WTC11 (cell line): ENCODE measurements at places on chromosomes 16 and 17. TPM values are rescaled to one million over a fixed set of nuclear protein-coding genes. Genes with fewer than 3 reads are reported as not detected.

EME1 gene
- total RNA-seq: 22.8 to 27.1 TPM (median 24.9 TPM) in 3 replicates

CCL22 gene
- total RNA-seq: 0.35 to 0.60 TPM (median 0.44 TPM) in 3 replicates

NLRP1 gene
- 16.6 to 17.9 TPM (median 17.6 TPM) in 3 replicates for total RNA-seq

GCGR gene
- 0.85 to 1.4 TPM (median 1.4 TPM) in 3 replicates for total RNA-seq

KRTAP2-1 gene
- not detected in 3 replicates for total RNA-seq

ICAM2 gene
- total RNA-seq: 0.33 to 0.57 TPM (median 0.44 TPM) in 3 replicates

SALL1 gene
- total RNA-seq: 63.9 to 67.0 TPM (median 65.0 TPM) in 3 replicates

JPH3 gene
- 37.9 to 41.2 TPM (median 39.0 TPM) in 3 replicates for total RNA-seq

DNAI2 gene
- 0.21 to 0.26 TPM (median 0.23 TPM) in 3 replicates for total RNA-seq

DNA sequence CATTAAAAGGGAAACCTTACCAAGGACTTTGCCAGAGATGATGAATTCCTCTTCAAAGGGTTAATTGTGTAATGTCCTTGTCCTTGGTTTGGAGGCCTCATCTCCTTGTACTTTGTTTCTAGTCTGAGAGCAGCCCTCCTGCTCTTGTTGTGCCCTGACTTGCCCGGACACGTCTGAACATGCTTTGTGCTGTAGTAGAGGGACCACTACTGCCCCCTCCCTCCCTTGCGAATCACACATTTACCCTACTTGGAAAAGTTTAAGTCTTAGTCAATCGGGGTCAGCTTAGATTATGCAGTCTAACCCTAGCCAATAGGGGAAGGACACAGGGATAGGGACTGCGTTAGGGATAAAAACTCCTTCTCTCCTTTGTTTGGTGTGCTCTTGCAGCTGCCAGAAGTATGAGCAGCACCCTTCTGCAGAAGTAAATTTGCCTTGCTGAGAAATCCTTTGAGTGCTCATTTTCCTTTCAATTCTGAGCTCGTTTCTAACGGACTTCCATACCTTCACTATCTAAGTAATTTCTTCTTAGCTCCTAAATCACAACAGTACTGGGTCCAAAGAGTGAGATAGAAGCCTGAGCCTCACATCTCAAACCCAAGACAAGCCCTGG, 26.4 kb upstream of the CLEC3A start:
- H3K36me3 ChIP-seq: peaks cover 40% of the 10 kb centered on the region
- peaks cover 25% of the 10 kb centered on the region for H3K27me3 ChIP-seq
- no peak for DNase-seq
- H3K4me1 ChIP-seq: peaks cover 48% of the 10 kb centered on the region

- no peak overlapping the region for H3K27ac ChIP-seq
- no peak for DNase-seq
- no peaks in the 10 kb centered on the region for H3K4me1 ChIP-seq
- H3K4me3 ChIP-seq: no peak overlapping the region
Measured at GRCh38 chr17:45958307-45958706, 40.7 kb upstream of the STH start.

DNA sequence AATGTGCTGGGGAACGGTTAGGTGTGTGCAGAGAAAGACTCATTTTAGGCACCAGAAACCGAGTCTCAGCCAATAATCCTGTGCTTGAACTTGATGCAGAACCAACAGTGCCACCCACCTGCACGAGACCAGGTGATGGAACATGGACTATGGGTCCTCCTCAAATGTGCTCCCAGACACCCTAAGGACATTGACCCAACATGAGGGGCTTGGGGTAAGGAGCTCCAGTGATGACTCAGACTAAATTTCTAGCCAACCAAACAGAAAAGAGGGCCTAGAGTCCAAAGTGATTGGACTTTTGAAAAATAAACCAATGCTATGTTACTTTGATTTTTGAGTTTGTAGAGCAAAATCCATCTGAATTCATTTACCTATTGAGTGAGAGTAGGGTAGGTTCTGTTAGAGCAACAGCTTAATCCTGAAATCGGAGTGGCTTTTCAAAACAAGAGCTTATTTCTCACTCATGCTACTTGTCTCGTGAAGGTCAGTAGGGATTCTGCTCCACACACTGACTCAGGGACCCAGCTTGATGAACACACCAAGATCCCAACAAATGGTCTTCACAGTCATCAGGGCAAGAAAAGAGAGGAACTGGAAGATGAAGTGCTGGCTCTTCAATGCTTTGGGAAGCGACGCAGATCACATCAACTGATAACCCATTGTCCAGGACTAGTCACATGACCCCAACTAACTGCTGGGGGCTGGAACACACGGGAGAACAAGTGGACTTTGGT, 21.8 kb downstream of the FAM20A start:
- no peak overlapping the region for H3K27ac ChIP-seq
- DNase-seq: no peak
- H3K4me3 ChIP-seq: no peak overlapping the region
- H3K36me3 ChIP-seq: no peaks in the 10 kb centered on the region
- H3K27me3 ChIP-seq: no peaks in the 10 kb centered on the region; the same call in 1 of the 2 replicates

DNA sequence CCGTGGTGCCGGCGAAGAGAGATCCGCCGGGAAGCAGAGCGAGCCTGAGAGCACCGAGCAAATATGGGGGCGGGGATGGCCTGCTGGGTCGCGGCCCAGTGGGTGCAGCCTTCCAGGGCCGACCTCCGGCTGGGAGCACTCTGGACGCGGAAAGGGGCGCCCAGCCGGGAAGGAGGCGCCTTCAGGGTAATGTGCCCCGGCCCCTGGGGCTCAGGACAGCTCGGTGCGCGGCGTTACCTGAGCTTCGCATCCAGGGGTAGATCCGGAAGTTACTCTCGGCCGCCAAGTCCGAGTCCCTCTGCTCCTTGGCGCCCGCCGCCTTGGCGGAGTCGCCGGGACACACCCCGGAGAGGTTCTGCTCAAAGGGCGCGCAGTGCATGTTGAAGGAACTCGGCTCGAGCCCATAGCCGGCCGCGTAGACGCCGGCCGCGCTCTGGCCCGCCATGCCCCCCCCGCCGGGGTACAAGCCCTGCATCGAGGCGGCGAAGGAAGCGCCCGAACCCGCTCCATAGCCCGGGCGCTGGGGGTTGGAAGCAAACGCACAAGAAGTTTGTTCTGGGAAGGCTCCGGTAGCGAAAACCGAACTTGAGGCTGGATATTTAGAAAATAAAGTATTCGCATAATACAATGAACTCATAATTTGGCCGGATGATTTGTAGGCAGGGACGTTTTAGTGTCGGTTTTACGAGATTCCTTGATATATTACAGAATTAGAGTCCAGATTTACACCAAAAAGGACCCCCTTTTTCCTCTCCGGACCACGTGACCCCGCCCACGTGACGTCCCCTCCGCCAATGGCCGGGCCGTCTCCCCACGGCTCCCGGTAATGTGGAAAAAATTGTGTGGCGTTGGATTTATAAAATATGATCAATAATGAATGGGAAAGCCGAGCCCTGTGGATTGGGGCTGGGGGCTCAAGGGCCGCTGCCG, at the start of gene HOXB7:
Gene HOXB7 (minus strand): TSS at position 736 of the 930 bp plus-strand sequence. CDS start 99 bp downstream, at position 637.
- peak within 1 kb of the TSS; percentile 61 for H3K4me3 ChIP-seq
- 0 out of 2 replicates have a peak, but pooled peaks cover 5% of the 10 kb centered on the region for H3K36me3 ChIP-seq
- peaks cover 100% of the 10 kb centered on the region; the same call in 1 of the 2 replicates for H3K27me3 ChIP-seq
- peaks cover 32% of the 10 kb centered on the region for H3K4me1 ChIP-seq
- no peak within 1 kb of the TSS for H3K27ac ChIP-seq

DNA sequence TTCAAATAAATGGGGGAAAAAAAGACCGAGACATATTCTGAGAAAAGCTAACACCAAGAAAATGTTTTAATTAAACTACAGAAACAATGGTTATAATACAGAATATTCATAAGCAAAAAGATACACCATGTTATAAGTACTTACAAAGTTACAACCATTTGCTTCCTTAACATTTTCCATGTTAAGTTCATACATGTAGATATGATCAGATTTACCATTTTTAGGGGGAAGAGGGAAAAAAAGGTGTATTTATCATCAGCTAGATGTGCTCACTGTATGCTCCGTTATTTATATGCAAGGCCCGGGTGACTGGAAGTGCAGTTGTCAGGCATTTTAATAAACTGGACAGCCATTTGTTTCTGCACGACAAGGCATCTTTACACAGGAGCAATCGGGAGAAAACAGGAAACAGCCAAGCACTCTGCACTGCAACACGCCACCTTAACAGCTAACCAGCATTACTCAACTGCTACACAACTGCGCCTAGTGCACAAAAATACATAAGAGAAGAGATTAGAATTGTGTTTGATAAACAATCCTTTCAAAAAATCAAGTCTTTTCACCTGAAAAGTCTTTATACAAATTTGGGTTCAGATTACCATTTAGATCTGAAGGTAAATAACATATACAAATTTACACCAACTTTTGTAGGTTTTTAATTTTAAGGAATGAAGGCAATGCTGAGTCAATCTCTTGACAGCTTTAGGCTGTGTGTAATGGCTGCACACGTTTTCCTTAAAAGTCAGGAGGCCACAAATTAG, 2.9 kb downstream of the SRSF2 start:
- peaks cover 55% of the 10 kb centered on the region for H3K36me3 ChIP-seq
- no peak for DNase-seq
- peak overlapping the region; percentile 98 for H3K27ac ChIP-seq
- no peaks in the 10 kb centered on the region for H3K27me3 ChIP-seq
- peak overlapping the region; percentile 99 for H3K4me3 ChIP-seq

- H3K27me3 ChIP-seq: no peaks in the 10 kb centered on the region
- H3K4me3 ChIP-seq: no peak overlapping the region
- H3K4me1 ChIP-seq: peaks cover 28% of the 10 kb centered on the region
Measured at GRCh38 chr17:29640413-29640812, 17.7 kb upstream of the CORO6 start.

- H3K27ac ChIP-seq: peak overlapping the region; percentile 95
- peaks cover 4% of the 10 kb centered on the region; the same call in 1 of the 2 replicates for H3K36me3 ChIP-seq
- no peaks in the 10 kb centered on the region for H3K27me3 ChIP-seq
Measured at GRCh38 chr16:14309906-14310305, 238.8 kb downstream of the MRTFB start.

GRCh38 chr17:20114466-20114865, 105.3 kb downstream of the SPECC1 start:
- H3K4me3 ChIP-seq: no peak overlapping the region
- no peak overlapping the region for H3K27ac ChIP-seq
- no peak for DNase-seq
- no peaks in the 10 kb centered on the region for H3K27me3 ChIP-seq

- no peak overlapping the region for H3K27ac ChIP-seq
- H3K4me1 ChIP-seq: no peaks in the 10 kb centered on the region
- no peaks in the 10 kb centered on the region for H3K27me3 ChIP-seq
Measured at GRCh38 chr16:76749780-76750375, 441.1 kb upstream of the MON1B start.

DNA sequence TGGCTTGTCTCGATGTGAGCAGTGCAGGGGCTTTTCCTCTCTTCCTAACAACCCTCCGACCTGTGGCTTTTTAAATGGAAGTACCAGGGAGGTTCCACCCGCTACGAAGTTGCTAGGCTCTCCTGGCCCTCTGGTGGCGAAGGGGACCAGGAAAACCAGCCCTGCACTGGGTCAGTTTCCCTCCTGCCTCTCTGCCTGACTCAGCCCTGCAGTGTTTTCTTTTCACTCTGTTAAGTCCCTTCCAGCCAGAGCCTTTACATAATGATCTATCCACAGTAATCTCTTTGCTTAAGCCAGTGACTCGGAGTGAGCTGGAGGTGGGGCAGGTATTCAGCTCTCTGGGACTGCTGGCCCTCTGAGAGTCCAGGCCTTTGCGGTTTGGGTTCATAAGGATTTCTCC, 331.3 kb upstream of the EEF2KMT start:
- DNase-seq: peak; percentile 55
- peaks cover 19% of the 10 kb centered on the region for H3K4me1 ChIP-seq
- H3K27me3 ChIP-seq: peaks cover 3% of the 10 kb centered on the region; the same call in 1 of the 2 replicates
- no peak overlapping the region for H3K27ac ChIP-seq
- H3K36me3 ChIP-seq: no peaks in the 10 kb centered on the region

GRCh38 chr17:72110231-72110941, 10.4 kb upstream of the SOX9 start:
- peaks cover 57% of the 10 kb centered on the region for H3K4me1 ChIP-seq
- H3K27me3 ChIP-seq: peaks cover 34% of the 10 kb centered on the region
- H3K27ac ChIP-seq: no peak overlapping the region
- DNase-seq: no peak
- H3K36me3 ChIP-seq: no peaks in the 10 kb centered on the region
- H3K4me3 ChIP-seq: no peak overlapping the region

- DNase-seq: no peak
- peaks cover 21% of the 10 kb centered on the region for H3K4me1 ChIP-seq
- 0 out of 2 replicates have a peak, but pooled peaks cover 3% of the 10 kb centered on the region for H3K36me3 ChIP-seq
- H3K4me3 ChIP-seq: no peak overlapping the region
- H3K27ac ChIP-seq: no peak overlapping the region
Measured at GRCh38 chr17:57507828-57508227, 237.3 kb downstream of the CCDC182 start.

DNA sequence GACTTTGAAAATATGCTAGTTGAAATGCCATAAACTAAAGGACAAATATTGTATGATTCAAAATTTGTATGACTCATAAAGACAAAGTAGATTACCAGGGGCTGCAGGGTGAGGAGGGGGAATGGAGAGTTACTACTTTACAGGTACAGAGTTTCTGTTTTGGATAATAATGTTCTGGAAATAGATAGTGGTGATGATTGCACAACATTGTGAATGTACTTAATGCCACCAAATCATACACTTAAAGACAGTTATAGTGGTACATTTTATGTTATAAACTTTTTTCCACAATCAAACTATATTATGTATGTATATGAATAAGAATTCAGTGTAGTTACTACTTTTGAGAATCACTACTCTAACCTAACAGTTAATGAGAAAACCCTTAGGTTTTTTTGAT, 368.1 kb downstream of the ZFHX3 start:
- H3K27me3 ChIP-seq: no peaks in the 10 kb centered on the region
- no peak overlapping the region for H3K4me3 ChIP-seq
- H3K27ac ChIP-seq: no peak overlapping the region

GRCh38 chr17:5513628-5514027, 27.3 kb downstream of the MIS12 start:
- DNase-seq: no peak
- no peaks in the 10 kb centered on the region for H3K36me3 ChIP-seq
- H3K27me3 ChIP-seq: peaks cover 7% of the 10 kb centered on the region

DNA sequence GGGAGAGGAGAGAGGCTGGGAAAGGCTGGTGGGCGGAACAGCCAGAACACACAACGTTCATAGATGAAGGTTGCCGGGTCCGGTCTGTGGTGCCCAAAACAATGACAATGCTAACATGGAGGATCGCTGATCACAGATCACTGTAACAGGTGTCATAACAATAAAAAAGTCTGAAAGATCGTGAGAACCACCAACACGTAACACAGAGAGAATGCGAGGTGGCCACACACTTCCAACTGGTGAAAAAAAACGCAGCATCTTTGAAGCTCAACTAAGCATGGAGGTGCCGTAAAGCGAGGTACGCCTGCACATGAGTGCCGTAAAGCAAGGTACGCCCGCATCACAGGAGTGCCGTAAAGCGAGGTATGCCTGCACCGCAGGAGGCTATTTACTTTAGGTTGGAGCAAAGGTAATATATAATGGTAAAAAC, 42.3 kb downstream of the ABR start:
- peaks cover 18% of the 10 kb centered on the region for H3K4me1 ChIP-seq
- H3K4me3 ChIP-seq: no peak overlapping the region
- no peaks in the 10 kb centered on the region for H3K36me3 ChIP-seq

GRCh38 chr17:66541461-66542128, 239.2 kb downstream of the PRKCA start:
- H3K4me1 ChIP-seq: peaks cover 44% of the 10 kb centered on the region

GRCh38 chr17:6099492-6099891, 29.3 kb downstream of the WSCD1 start:
- no peaks in the 10 kb centered on the region for H3K27me3 ChIP-seq
- peak overlapping the region; percentile 37 for H3K27ac ChIP-seq
- H3K36me3 ChIP-seq: peaks cover 58% of the 10 kb centered on the region
- DNase-seq: no peak
- peaks cover 62% of the 10 kb centered on the region for H3K4me1 ChIP-seq
